ENCODE measurements at places on chromosomes 6 and 20. TPM values are rescaled to one million over a fixed set of nuclear protein-coding genes. Genes with fewer than 3 reads are reported as not detected.

Gene TMEM200A
- 6.4 TPM for total RNA-seq

Gene DEFB114
- total RNA-seq = not detected

Gene HEY2
- 6.6 TPM for total RNA-seq

Gene KHDRBS2
- total RNA-seq = 2.7 TPM

Gene OVOL2
- total RNA-seq = 6.4 TPM

Gene CEP162
- total RNA-seq = 11.4 TPM

Gene RIPOR3
- total RNA-seq = 0.48 TPM

Gene OR2J3
- total RNA-seq = not detected

Gene FLRT3
- 2.1 TPM for total RNA-seq

Gene RBM38
- 67.9 TPM for total RNA-seq

Gene CTCFL
- total RNA-seq = 0.90 TPM

Gene NHLRC1
- total RNA-seq = 1.0 TPM
